Neural progenitor cell (in vitro differentiated cells): ENCODE measurements at places on chromosomes 4 and X.

DNA sequence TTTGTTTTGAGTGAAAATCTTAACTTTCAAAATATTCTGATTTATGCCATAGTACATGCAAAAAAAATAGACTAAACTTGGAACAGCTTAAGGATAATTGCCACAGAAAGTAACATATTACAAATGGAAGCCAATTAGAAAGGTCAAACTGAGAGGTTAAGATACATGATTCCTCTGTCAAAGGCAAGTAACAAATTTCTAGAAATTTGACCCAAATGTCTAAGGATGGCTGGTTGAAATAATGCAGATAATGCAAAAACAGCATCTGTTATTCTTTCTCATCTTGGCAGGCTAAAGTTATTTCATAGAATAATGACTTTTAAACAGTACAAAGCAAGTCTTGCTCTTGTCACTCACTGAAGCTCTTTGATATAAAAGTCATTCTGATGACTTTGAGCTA, 10.5 kb downstream of the FGF5 start:
- DNase-seq: no peak

DNA sequence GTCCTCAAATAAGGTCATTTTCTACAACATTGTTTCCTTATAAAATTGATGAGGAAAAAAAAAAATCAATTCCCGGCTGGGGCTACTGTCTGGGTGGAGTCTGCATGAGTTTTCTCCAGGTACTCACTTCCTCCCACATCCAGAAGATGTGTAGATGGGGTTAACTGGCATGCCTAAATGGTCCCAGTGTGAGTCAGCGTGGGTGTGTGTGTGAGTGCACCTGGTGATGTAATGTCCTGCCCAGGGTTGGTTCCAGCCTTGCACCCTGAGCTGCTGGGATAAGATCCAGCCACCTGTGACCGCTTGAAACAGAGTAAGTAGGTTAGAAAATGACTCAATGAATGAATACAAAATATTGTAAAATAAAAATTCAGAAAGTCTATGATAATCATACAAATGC, 11.1 kb downstream of the USP26 start:
- DNase-seq: no peak

DNA sequence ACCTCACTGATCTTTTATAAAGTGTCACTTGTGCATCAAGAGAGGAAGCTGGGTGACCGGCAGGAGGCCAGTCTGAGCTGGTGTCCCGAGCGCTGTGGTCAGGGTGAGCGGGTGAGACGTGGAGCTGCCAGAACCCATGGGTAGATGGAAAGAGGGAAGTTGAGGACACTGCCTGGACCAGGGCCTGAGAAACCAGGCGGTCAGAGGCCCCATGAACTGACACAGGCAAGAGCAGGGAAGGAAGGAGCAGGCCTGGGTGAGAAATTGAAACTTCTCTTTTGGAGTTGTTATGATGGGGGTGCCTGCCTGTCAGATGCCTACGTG, 192.6 kb downstream of the AFAP1 start:
- no peak for DNase-seq

GRCh38 chrX:136529795-136530194, 2.2 kb upstream of the VGLL1 start:
- DNase-seq: no peak

- no peak for DNase-seq
Observed at GRCh38 chrX:15989716-15990115, 133.6 kb upstream of the GRPR start.

DNA sequence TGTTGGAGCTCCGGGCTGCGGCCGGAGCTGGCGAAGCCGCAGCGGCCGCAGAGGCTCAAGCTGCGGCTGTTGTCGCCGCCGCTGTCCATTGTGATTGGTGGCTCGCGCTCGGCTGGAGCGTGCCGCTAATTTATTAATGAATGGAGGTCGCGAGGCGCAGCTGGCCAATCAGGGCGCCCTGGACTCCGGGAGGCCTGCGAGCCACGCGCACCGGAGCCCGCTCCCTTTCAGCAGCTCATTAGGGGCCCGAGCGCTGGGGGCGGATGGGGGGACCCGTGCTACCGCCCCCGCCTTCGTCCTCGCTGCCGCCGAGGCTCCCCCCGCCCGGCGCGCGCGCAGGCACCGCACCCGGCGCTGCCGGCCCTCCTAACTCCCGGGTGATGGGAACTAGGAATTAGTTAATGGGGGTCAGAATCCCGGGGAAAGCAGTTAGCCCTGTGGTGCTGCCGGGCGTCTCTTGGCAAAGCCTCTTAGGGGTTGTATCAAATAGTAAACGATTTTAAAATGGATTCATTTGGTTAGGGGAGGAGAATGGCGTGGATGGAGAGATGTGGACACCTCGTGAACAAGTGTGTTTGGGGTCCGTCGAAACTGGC, 589 bp upstream of the NEUROG2 start:
- DNase-seq: peak; percentile 96

DNA sequence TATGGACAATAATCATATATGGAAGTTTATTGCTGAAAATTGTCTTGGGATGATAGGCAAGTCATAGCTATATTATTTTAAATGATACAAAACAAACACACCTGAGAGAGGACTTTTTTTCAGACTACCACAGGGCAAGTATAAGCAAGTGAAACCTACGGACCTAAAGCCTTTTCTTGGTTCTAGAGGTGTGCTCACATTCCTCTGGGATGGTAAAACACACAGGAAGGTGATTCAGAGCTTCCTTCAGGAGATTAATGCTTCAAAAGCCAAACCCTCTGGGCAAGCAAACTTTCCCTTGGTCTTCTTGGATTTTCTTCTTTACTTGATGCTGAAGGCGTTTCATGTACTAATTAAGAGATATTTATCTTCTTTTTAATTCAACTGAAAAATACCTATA, 60.1 kb upstream of the ACSL4 start:
- no peak for DNase-seq

DNA sequence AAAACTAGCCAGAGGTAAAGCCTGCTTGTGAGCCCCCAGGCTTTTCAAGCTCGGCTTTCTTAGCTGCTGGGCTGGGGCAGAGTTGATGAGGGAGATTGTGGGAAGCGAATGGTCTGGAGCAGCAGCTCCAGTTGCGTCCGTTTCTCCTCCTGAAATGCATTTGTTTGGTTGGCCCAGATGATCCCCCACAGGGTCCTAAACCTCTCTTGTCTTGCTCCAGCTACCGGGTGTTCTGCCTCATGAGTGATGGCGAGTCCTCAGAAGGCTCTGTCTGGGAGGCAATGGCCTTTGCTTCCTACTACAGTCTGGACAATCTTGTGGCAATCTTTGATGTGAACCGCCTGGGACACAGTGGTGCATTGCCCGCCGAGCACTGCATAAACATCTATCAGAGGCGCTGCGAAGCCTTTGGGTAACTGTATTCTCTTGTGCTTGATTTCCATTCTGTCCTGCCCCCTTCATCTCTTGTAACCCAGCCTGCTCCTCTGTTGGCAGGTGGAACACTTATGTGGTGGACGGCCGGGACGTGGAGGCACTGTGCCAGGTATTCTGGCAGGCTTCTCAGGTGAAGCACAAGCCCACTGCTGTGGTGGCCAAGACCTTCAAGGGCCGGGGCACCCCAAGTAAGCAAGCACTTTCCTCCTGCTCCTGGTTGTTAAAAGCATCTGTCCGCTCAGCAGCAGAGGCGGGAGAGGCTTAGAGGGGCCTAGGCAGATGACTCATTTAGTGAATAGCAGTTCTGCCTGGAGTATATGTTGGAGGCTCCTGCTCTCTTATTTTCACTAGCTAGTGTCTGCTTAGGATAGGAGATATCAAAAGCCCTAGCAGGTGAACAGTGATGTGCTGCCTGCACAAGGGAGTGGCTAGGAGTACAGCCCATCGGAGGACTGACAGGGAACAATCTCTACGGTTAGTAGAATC, 15.3 kb downstream of the TKTL1 start:
- no peak for DNase-seq

DNA sequence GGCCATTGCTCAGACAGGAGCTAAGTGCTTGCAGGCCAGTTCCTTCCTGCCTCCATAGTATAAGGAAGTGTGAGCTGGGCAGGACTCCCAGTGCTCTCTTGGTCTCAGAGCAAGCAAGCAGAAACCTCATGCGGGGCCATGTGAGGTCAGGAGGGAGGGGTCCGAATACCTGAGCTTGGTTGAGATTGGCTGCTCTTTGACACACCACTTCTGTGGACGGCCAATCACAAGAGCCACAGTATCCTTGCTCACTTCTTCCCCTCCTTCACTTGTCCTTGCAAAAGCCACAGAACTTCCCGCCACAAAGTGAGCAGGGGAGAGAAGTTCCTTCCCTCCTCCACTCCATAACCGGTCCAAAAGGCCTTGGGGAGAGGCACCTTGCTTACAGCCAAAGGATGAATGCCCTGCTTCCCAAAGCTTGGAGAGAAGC, 56.7 kb downstream of the PRPS1 start:
- no peak for DNase-seq

- DNase-seq: no peak
Observed at GRCh38 chrX:118552121-118552900, 56.7 kb downstream of the DOCK11 start.

DNA sequence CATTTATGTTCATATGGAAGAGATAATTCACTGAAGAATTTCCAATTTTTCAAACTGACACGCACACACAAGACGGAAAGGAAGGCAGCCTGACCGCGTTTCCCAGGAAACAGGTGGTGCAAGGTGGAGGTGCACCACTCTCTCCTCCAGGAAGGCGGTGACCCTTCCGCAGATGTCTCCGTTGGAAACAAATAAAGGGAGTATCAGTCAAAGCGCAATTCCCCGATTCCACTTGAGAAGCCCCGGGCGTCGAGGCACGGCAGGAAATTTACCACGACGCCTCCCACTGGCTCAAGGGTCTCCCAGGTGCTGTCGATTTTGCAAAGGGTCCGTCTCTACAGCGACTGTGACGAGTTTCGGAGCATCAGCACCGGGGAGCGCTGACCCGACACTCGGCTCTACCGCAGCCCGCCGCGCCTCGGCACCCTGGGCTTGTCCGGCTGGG, 770 bp upstream of the TIGD2 start:
- DNase-seq: no peak

DNA sequence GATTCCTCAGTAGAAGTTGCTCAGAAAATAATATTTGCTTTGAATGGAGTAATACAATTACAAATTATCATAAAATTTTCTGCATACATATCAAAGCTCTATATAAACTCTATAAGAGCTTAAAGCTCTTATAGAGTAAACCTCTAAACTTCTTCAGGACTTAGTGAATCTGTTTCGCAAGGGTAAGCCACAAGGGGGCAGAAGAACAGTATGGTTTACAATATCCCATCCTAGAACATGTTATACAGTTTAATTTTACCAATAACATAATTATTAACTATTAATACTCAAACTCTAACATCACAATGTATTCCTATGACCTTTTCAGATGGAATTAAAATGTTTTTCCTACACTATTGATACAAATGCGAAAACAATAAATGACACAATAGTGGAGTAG, 33.8 kb upstream of the SPANXN1 start:
- DNase-seq: peak; percentile 45

DNA sequence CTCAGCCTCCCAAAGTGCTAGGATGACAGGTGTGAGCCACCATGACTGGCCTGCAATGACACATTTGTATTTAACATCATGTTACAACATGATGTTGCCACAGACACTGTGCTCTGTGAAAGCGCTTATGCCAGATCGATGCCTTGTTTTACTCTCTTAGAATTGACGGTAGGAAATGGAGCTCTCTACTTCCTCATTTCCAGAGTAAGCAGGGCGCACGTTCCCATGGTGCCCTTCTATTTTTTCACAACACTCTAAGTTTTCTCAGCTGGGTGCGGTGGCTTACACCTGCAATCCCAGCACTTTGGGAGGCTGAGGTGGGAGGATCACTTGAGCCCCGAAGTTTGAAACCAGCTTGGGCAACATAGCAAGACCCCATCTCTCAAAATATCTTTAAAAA, 60.7 kb upstream of the DHRSX start:
- DNase-seq: no peak

- DNase-seq: no peak
Observed at GRCh38 chr4:41199788-41200187, 14.6 kb downstream of the APBB2 start.

GRCh38 chr4:24975510-24975909, 55.2 kb downstream of the LGI2 start:
- no peak for DNase-seq

- no peak for DNase-seq
Observed at GRCh38 chr4:19262467-19262866, 989.2 kb upstream of the SLIT2 start.

DNA sequence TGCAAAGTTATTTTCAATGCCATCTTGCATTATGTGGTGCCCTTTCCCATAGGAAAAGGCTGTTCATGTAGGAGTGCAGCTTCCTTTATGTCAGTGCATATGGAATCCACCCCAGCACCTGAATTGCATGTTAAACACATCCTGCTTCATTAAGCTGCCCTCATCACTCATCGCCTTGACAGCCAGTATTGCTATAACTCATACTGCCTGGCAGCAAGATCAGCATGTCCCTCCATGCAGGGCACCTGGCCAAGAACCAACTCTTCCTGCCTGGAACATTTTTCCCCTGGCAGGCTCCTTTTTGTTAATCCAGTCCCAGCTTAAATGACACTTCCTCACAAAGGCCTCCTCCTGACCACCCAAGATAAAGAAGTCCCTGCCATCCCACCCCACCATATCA, 23.5 kb upstream of the CA5B start:
- DNase-seq: no peak

GRCh38 chr4:177308847-177309521, 690 bp upstream of the NEIL3 start:
- DNase-seq: no peak

DNA sequence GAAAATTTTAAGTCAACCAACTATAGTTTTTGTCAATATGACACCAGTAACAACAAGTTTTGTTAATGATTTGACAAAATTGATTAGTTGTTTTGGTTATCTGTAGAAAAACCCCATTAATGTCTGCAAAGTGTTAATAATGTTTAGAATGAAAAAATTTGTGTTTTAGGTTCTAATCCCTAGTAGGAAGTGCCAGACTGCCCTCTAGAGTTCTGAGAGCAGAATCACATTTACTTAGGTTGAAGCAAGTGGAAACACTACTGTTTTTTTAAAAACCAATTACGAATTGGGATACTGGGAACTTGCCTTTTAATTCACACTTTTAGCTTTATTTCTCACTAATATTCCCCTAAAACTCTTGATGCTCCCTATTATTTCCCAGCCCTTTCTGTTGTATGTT, 101.1 kb upstream of the CYLC1 start:
- DNase-seq: peak; percentile 57
